Right ventricle myocardium inferior (tissue), 1 donor: ENCODE measurements at places on chromosomes 3 and 15. TPM values are rescaled to one million over a fixed set of nuclear protein-coding genes. Genes with fewer than 3 reads are reported as not detected.

DNA sequence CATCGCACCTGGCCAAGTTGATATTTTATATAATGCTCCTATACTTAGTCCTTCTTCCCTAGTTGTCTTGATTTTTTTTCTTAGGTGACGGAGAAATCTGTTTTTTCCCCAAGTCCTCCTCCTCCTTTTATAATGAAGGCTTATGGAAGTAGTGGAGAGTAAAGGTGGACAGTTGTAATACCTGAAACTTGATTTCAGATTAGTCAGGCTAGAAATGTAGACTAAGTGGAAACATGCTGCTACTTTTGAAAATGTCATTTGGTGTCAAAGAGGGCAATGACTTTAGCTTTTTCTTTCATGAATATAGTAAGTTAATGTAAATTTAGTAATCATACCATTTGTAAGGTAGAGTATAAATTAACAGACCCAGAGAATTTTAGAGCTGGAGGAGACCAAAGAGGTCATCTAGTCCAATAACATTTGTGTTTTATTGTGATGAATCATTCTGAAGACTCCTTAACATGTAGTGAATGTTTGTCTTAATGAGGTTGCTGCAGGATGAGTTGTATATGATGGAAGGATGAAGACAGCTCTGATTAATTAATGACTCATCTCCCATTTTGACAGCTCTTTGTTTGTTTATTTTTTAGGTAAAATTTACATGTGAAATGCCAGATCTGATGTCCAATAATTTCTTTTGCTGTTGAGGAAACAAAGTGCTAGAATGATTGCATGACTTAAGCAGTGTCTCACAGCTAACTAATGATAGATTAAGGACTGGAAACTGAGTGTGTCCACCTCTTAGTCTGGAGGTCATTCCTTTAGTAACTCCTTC lies 8.7 kb downstream of the CTDSPL2 start:
- no peak for DNase-seq

GRCh38 chr3:99965681-99966408 lies 148.2 kb downstream of the CMSS1 start:
- no peak for DNase-seq

DNA sequence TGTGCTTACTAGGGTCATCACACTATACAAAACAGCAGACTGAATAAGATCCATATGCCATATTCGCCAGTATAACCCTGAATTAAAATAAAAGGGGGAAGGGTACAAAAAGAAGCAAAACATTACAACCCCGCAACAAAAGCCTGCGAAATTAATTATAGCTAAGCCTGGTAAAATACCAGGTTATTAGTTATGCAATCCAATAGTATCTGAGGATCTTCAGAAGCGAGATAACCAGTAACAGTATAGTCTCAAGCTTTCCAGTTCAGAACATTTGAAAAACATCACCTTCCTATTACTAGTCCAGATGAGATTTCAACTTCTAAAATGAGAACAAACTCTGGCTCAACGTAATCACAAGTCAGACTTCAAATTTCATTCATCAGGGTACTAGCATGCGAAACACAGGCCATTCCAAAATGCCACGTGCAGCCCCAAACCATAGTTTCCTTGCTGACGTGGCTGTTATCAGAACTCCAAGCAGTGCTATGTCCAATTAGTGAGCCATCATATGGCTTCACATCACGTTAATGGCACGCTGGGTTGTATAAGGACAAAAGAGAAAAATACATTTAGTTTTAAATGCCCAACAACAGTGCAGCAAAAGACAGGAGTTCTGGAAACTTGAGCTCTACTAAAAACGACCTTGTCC lies 1.1 kb downstream of the SSR3 start:
- no peak for DNase-seq

DNA sequence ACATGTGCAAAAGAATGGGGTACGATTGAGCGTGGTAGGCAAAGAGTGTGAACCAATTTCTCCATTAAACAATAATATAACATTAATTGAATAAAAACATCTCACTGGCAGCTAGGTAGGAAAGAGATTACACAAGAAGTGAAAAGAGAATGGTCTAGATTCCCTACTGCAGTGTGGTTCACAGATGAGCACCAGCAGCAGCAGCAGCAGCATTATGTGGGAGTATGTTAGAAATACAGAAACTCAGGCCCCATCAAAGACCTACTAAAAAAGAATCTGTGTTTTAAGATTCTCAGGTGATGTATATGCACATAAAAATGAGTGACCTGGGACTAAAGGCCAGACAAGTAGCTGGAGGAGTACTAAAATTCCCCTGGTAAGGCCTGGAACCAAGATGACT lies 118.2 kb downstream of the ADAM10 start:
- no peak for DNase-seq

GRCh38 chr3:71050538-71051258 lies 532.8 kb downstream of the FOXP1 start:
- DNase-seq, result no peak

DNA sequence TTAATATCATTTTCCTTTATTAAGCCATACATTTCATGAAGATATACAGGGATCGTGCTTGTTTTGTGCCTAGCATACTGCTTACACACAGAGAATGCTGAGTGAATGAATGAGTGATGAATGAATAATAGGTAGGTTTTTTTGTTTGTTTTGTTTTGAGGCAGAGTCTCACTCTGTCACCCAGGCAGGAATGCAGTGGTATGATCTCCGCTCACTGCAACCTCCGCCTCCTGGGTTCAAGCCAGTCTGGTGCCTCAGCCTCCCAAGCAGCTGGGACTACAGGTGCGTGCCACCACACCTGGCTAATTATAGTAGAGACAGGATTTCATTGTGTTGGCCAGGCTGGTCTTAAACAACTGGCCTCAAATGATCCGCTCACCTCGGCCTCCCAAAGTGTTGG lies 400.0 kb downstream of the ROBO1 start:
- DNase-seq, result no peak

GRCh38 chr15:31551323-31551722 lies 224.7 kb downstream of the KLF13 start:
- DNase-seq, result no peak

DNA sequence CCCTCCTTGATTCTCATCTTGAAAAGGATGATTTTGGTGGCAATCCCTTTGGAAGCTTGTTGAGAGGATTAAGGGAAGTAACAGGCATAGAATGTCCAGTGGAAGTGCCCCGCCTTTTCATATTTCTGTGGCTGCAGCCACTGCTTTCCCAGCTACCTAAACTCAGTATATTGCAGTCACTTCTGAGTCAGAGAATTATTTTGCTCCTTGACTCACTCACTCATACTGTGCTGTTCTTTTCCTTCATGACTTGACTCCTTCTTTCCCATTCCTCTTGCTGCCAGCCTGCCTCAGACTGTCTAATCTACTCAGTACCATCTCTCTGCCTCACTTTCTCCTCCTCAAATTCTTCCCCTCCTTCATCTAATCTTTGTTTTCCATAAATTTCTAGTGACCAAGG lies 26.5 kb upstream of the POLR2M start:
- no peak for DNase-seq

DNA sequence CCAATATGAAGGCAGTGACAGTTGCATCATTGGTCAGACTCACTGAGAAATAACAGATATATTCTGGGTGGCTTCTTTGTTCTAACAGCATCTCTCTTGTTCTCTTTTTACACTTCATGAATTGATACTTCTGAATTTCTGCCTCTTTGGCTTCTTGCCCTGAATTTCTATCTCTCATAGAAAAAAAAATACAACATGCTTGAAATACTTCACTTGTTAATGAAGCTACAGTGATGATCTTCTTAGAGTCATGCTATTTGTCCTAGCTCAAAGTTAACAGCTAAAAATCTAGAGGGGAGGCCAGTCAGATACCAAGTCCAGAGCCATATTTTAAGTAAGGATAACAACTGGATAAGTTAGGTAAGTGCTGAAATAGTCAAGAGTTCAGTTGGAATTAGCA lies 597.2 kb upstream of the AGTR1 start:
- DNase-seq, result no peak

DNA sequence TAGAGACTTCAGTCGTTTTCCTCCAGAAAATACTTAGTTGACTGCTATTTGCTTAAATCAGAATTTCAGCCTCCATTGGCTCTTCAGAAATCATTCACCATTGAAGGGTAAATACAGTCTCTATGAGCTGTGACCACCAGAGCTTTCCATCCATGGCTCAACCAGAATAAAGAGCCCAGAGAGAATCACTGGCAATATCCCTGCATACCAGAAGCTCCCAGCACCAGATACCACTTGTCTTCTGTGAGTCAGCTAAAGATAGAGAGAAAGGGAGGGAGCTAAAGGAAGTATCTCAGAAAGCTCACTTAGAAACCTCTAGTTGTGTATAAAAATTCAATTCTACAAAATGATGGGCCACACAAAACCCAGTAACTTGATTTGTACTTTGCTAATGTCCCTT lies 115.2 kb upstream of the TMCO5A start:
- DNase-seq, result no peak

- DNase-seq, result no peak
Observed at GRCh38 chr3:64392001-64392400, 166.7 kb upstream of the PRICKLE2 start.

- DNase-seq, result peak; percentile 80
Observed at GRCh38 chr15:31302778-31303725, 23.6 kb upstream of the KLF13 start.

Gene GXYLT2
- 9.8 TPM for total RNA-seq

Gene IQGAP1
- total RNA-seq, result 47.6 TPM

Gene GRM7
- not detected for total RNA-seq

Gene PTPN9
- total RNA-seq, result 9.3 TPM

Gene HHATL
- 440 TPM for total RNA-seq

Gene ZNF80
- total RNA-seq, result not detected
